ENCODE measurements at places on chromosomes 1 and 21. TPM values are rescaled to one million over a fixed set of nuclear protein-coding genes. Genes with fewer than 3 reads are reported as not detected.

GRCh38 chr1:100051893-100052292 is 80.8 kb downstream of the SASS6 start:
- no peak for DNase-seq

- no peak for DNase-seq
These were observed 69.8 kb downstream of the PBX1 start for GRCh38 chr1:164628772-164629171.

GRCh38 chr1:197130677-197131304 is 15.7 kb downstream of the ASPM start:
- no peak for DNase-seq

DNA sequence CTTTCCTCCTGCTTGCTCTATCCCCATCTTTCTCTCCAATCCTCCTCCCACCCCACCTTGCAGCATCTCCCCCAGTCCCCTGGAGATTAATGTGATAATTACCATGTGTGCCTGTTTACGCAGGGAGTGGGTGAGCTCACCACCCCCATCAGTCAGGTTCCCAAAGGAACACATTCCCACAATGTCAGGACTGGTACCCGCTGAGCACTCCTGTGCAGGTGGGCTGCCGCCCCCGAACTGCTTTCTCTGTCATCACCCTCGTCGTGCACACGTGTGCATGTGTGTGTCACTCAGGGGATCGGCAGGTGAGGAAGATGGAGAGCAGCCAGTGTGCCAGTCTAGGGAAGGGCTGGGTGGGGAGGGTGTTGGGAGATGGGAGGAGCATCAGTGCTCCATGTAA is 163.4 kb downstream of the CACNA1E start:
- no peak for DNase-seq

Gene RIMKLA
- total RNA-seq, result 0.10 TPM
